ENCODE measurements at places on chromosomes 12 and 14. TPM values are rescaled to one million over a fixed set of nuclear protein-coding genes. Genes with fewer than 3 reads are reported as not detected.

ZNF605 gene
- 10.0 TPM for total RNA-seq

OTX2 gene
- total RNA-seq: not detected

DNA sequence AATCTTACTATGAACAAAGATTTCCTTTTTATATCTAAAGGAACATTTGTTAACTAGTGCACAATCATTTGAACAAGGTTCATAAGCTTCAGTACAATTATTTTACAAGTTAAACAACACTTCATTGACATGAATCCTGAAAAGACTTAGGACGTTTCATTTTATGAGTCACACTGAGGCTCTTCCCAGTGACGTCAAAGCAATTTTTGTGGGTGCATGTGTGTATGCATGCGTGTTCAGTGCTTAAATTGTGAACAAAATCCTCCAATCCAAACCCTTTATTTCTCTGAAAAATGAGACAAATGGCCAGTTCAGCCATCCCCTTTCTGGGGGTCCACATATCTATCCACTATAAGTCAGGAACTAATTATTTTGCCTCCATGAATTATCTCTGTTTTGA is 2.9 kb downstream of the LMNTD1 start:
- no peak for DNase-seq
- no peak overlapping the region for H3K27ac ChIP-seq
- H3K4me3 ChIP-seq: no peak overlapping the region
- H3K4me1 ChIP-seq: no peaks in the 10 kb centered on the region

DNA sequence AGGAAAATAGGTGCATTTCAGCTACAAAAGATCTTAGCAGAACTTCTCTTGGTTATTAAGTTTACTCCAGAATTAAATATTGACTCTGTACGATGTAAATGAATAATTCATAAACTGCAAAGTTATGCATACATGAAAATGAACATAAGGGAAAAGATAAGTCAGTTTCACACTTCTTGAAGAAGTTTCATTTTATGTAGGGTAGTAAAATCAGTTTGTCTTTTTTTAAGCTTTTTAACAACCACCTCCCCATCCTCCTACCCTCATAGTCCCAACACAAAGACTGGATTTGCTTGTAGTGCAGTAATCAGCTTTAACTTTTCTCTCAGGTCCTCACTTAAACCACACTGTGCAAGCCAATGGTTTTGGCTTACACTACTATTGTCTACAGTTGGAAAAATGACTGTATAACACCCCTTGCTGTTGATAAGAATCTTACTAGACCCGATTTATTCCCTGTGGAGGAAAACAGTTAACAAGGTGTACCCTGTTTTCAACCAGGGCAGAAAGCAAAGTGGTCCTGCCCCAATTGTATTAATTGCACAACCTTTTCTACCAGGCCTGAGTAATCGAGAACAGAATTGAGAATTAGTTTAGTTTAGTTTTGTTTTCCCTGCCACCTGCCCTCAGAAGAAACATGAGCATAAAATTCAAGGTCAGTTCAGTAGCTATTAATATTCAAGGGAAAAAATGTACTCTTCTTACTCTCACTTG is 44.1 kb downstream of the NIN start:
- H3K27me3 ChIP-seq: no peaks in the 10 kb centered on the region
- H3K4me1 ChIP-seq: peaks cover 80% of the 10 kb centered on the region
- H3K4me3 ChIP-seq: peak overlapping the region; percentile 1
- peaks cover 40% of the 10 kb centered on the region for H3K36me3 ChIP-seq
- H3K27ac ChIP-seq: peak overlapping the region; percentile 61
- DNase-seq: no peak

GRCh38 chr14:37019488-37019887 is 152.9 kb downstream of the SLC25A21 start:
- H3K4me3 ChIP-seq: no peak overlapping the region
- no peaks in the 10 kb centered on the region for H3K36me3 ChIP-seq
- H3K27ac ChIP-seq: no peak overlapping the region
- H3K4me1 ChIP-seq: no peaks in the 10 kb centered on the region

- DNase-seq: no peak
- H3K36me3 ChIP-seq: peaks cover 6% of the 10 kb centered on the region
- H3K4me3 ChIP-seq: peak overlapping the region; percentile 87
Measured at GRCh38 chr12:49068879-49069506, 786 bp downstream of the RHEBL1 start.

- no peak overlapping the region for H3K27ac ChIP-seq
- no peak for DNase-seq
- no peaks in the 10 kb centered on the region for H3K36me3 ChIP-seq
- H3K4me1 ChIP-seq: no peaks in the 10 kb centered on the region
- no peak overlapping the region for H3K4me3 ChIP-seq
Measured at GRCh38 chr12:115570069-115570777, 707.3 kb downstream of the MED13L start.

DEPDC4 gene
- total RNA-seq: 2.5 TPM

USP44 gene
- total RNA-seq: 13.7 TPM

GRCh38 chr14:27049701-27050100 is 451.9 kb upstream of the NOVA1 start:
- no peak overlapping the region for H3K27ac ChIP-seq
- H3K27me3 ChIP-seq: no peaks in the 10 kb centered on the region
- no peaks in the 10 kb centered on the region for H3K4me1 ChIP-seq
- DNase-seq: no peak
- H3K36me3 ChIP-seq: no peaks in the 10 kb centered on the region
- no peak overlapping the region for H3K4me3 ChIP-seq

DNA sequence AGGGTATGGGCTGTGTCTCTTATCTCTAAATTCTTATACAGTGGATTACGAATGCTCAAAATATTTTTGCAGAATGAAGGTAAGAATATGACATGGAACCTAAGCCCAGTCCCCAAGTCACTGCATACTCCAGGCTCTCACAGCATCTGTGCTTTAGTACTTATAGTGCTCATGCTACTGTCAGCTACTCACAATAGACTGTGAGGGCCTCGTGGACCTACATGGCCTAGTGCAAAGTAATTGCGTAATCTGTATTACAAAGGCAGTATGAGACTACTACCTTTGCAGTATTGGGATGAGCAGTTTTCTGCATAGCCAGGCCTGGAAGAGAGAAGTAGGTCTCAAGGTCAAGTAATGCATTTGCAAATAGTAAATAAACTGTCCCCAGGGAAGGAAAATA is 27.9 kb downstream of the VWF start:
- no peak for DNase-seq
- H3K27me3 ChIP-seq: peaks cover 28% of the 10 kb centered on the region
- no peaks in the 10 kb centered on the region for H3K36me3 ChIP-seq
- no peak overlapping the region for H3K4me3 ChIP-seq
- no peaks in the 10 kb centered on the region for H3K4me1 ChIP-seq
- no peak overlapping the region for H3K27ac ChIP-seq

GRCh38 chr12:116610971-116611541 is 51.9 kb downstream of the MAP1LC3B2 start:
- H3K4me3 ChIP-seq: no peak overlapping the region
- DNase-seq: peak; percentile 53
- H3K36me3 ChIP-seq: no peaks in the 10 kb centered on the region

DNA sequence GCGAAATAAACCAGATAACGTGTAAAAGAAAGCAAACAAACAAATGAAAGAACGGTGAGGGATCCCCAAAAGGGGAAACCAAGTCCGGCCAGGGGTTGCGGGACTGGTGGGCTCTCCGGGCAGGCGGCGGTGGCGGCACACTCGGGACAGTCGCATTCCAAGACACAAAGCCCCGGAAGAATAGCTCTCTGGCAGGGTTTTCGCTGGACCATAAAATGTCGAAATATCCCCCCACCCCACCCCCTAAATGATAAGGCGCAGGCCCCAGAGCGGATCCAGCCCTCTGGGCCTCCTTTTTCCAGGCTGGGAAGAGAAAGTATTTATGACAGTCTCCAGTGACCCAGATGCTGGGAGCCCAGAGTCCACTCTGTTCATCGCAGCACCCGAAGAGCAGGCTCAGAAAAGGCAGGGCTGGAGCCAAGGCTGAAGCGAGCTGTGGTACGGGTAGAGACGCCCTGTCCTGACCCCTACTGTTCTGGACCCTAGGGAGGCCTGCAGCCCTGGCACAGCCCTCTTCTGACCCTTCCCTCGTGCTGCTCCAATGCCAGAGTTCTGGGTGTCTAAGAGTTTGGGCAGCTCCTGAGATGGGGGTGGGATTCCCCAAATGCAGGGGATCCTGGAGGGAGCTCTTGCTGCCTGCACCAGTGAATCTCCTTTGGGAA is 2.1 kb upstream of the HOXC8 start:
- H3K27me3 ChIP-seq: peaks cover 95% of the 10 kb centered on the region
- no peak overlapping the region for H3K27ac ChIP-seq
- H3K4me3 ChIP-seq: peak overlapping the region; percentile 64
- no peak for DNase-seq
- H3K36me3 ChIP-seq: no peaks in the 10 kb centered on the region

KCNJ8 gene
- total RNA-seq: not detected

GRCh38 chr14:24430682-24431568 is 1.2 kb downstream of the KHNYN start:
- DNase-seq: peak; percentile 74
- H3K4me3 ChIP-seq: peak overlapping the region; percentile 89

ARHGAP9 gene
- 234 TPM for total RNA-seq
